Posterior vena cava (tissue), 2 donors: ENCODE measurements at places on chromosomes 2 and 18.

GRCh38 chr18:649341-649740 is 8.1 kb upstream of the TYMS start:
- DNase-seq: no peak

- DNase-seq: no peak
Observed at GRCh38 chr18:70373042-70373519, 84.2 kb downstream of the SOCS6 start.

DNA sequence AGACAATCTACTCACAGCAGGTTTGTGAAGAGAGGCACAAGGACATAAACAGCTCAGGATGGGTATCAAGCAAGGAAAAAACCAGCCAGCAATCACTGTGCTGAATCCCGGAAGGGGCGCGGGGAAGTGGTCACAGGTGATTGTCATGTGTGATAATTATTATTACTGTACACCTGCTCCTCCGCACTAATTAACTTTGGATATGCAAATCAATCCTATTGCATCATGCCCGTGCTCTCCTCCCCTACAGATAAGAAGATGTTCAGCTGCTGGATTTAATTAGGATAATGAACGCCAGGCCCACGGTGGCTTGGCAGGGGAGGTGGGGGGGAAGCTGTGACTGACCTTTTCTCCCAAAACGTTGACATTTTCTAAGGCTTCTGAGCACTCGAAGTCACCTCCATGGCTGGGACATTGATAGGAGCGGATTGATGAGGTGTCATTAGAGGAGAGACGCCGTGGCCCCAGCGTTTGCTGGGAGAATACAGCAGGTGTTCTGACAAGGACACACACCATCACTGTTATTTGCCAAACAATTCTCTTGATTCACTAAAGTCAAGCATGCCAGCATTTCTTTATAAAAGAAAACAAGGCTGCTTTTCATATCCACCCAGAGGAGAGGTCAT is 160.3 kb upstream of the VRK2 start:
- DNase-seq: peak; percentile 63

DNA sequence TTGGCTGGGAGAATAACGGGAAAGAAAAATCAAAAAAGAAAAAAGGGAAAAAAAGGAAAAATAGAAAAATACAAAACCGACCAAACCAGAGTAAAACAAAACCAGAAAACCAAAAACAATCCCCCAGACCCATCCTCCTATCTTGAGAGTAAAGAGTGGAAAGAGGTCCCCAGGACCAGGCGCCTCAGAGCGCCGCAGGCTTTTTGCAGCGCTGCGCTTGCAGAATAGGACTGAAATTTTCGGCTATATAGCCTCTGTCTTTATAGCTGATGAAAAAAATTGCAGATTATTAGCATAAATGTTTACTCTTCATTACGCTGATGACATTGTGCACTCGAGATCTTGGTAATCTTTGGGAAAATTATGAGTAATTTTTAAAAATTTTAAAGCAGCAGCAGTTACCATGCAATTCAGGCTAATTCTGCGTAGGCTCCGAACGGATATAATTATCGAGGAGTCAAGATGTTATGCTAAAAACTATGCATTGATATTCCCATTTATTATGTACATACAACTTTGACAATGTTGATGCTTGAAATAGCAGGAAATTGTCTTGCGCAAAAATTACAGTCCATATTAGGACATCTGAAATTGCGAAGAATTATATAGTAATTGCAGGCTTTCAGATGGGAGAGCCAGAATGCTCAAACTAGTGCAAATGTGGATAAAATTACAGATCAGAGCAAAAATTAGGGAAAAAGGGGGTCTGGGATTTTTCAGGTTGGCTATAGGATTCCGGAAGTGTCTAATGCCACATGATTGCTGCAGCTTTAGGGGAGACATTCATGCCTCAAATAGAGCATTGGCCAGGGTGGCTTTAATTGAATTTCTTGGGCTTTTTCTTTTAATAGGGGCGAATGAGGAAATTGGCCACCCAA is 8.3 kb downstream of the DLX1 start:
- DNase-seq: no peak

DNA sequence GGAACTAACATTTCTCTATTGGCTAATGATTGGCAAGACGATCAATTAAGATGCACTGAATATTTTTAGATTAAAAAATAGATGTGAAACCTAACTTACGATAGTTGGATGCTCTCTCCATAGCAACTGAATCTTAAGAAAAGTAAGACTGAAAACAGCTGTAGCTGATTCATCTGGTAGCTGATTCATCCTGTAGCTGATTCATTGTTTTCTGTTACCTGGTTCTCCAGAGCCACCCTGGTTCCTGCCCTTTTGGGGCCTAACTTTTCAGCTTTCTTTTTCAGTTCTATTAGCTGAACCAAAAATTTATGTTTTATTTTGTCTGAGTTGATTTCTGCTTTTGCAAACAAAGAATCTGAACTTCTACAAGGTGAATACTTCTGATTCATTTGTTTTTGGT is 22.7 kb upstream of the SPR start:
- DNase-seq: no peak

DNA sequence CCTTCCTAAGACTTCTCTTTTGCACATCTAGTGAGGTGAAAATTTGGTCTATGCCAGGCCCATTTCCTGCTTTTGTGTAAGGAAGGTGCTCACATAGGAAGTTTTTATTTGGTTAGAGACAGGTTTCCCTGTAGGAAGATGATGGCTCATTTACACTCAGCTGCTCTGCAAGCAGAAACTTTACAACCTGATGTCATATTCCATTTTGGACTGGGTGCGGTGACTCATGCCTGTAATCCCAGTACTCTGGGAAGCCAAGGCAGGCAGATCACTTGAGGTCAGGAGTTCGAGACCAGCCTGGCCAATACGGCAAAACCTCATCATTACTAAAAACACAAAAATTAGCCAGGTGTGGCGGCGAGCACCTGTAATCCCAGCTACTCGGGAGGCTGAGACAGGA is 35.8 kb downstream of the CASP10 start:
- no peak for DNase-seq

GRCh38 chr2:159175182-159175581 is 111.3 kb downstream of the WDSUB1 start:
- no peak for DNase-seq
